Kidney epithelial cell (primary cell): ENCODE measurements at places on chromosomes 2 and 18.
A peak's percentile ranks its signal among the peaks of the same experiment; 100 is the strongest.

GRCh38 chr2:34121076-34121475 lies 522.0 kb upstream of the FAM98A start:
- no peak for DNase-seq

GRCh38 chr2:29227935-29228675 lies 112.9 kb downstream of the CLIP4 start:
- DNase-seq = no peak

DNA sequence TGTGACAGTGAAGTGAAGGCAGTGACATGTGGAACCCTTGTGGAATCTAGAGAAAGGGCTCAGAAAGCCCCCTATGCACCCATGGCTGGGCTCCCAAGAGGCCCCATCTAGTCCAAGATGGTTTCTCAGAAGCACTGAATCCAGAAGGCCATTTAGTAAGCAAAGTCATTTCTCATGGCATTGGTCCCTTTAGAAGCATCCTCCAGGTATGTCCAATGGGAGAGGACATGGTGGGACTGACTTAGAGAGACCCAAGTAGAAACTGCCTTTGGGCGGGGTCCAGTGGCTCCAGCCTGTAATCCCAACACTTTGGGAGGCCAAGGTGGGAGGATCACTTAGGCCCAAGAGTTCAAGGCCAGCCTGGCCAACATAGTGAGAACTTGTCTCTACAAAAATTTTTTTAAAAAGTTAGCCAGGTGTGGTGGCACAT lies 72.5 kb upstream of the RMDN2 start:
- no peak for DNase-seq

DNA sequence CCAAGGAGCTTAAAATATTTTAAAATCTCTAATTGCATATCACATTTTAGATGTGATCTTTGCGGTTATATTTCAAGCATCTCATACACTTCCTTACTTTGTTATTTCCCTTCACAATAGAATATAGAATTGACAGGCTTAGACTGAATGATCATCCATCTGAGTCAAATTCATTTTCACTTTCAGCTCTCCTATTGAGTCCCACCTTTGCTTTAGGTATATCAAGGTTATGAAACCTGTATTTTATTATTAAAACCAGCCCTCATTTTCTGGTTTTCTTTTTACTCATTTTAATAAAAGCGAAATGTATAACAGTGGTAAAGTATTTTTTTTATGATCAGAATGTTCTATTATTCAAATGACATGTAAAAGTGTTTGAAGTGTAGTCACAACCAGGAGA lies 162.9 kb upstream of the KYNU start:
- DNase-seq = no peak

DNA sequence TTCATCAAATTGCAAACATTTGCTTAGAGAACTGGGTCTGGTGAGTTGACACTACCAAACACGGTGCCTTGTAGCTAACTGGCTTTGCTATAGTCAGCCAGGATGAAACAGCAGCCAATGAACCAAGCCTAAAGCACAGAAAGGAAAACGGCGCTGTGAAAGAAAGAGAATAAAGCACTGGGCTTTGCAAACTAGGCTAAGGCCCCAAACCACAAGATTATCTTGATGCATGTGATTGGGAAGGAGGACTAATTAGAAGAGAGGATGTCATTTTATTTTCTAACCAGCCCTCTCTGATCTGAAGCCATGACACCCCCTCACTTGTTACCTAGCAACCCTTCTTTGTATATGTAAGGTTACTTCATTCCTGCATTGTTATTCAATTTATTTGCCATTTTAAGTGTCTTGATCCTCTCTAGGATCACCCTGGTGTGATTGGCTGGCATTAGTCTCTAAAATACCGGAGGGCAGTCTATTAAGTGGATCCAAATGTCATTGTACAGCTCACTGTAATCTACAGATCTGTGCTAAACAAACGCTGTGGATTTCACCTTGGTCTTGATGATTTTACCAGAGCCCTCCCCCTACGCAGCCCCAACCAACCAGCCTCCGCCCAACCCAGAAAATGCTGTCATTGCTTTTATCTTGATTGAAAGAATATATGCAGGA lies 395.4 kb upstream of the ACVR2A start:
- no peak for DNase-seq

DNA sequence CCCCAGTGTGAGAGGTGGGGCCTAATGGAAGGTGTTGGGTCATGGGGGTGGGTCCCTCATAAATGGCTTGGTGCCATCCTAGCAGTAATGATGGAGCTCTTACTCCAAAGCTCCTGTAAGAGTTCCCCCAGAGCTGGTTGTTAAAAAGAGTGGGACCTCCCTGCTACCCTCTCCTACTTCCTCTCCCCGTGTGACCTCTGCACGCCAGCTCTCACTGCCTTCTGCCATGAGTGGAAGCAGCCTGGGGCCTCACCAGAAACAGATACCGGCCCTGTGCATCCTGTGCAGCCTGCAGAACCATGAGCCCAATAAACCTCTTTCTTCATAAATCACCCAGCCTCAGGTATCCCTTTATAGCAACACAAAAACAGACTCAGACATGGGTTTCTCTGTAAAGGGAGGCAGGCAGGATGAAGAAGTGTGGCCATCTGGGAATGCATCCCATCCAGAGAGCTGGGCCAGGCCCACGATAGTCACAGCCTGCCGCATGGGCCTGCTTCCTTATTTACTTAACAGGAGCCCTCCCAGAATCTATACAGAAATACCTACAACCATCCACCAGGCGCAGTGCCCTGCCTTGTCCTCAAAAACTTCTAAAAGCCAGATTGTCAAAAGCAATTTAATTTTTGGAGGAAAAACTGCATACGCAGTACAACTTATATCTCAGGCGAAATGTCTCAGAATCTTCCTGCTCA lies 7.5 kb downstream of the PRLH start:
- no peak for DNase-seq

GRCh38 chr2:207423886-207424285 lies 105.9 kb upstream of the CREB1 start:
- peak; percentile 90 for DNase-seq

DNA sequence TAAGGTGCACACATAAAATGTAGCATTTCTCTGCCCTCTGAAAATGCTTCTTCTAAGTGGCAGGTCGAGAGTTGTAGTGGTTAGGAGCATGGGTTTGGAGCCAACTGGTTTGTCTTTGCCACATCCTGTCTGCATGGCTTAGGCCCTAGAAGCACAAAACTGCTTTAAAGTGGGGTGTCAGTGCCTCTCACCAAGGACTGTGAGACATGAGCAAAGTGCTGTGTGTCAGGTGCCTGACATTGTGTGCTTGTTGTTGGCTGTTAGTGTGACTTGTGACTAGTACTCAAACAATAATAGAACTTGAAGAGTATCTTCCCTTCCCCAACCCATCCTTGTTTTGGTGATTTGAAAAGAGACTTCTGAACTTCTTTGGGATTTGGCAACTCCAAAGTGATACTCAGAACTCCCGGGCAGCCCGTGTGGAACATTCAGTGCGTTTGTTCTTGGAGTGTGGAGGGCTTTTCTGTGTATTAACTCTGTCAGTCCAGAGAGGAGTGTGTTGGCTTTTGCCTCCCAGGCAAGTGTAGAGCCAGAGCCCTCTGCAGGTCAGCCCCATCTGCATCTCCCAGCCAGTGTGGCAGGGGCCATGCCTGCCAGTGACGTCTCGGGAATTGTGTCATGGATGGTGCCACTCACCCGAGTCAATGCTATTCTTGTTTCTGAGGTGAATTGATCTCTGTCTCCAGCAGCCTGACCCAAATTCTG lies 5.0 kb downstream of the MGAT5 start:
- no peak for DNase-seq

DNA sequence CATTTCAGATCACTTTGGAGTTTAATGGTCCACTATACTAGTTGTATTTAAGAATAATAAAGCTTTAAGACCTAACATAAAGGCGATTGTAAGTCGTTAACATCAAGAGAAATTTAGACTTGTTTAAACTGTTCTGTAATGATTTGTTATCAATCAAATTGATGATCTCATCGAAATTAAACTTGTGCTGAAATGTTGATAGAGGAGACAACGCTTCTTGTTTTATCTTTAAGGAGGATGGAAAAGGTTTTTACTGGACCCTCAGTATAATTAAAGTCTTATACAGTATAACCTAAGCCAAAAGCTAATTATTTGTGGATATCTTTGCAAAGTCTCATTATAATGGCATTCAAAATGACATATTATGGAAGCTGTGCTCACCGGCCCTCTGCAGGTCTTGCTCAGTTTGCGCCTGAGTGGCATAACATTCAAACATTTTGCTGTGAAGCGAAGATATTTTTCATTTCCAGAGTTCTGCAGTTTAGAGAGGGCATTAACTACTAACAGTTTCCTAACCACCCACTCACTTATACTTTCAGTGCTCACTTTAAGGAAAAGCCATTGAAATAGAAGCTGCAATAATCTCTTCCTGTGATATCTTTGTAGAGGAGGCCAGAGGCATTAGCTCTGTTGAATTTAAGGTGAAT lies 1.4 kb upstream of the SERTAD2 start:
- DNase-seq = no peak

DNA sequence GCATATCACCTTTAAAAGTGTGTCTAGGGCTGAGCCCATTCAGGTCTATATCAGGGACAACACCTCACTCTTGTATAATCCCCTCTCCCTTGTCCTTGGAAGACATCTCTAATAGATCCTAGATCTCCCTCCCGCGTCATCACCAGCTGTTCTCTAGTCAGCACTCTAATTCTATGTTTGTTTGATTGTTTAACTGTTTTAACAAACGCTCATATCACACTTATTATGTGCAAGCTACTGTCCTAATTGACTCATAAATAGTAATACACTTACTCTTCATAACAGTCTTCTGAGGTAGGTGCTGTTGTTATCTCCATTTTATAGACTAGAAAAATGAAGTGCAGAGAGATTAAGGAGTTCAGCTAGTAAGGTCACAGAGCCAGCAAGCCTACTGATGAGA lies 1.6 kb upstream of the ERMN start:
- DNase-seq = no peak
